Activated CD4-positive, CD25-positive, alpha-beta regulatory T cell (primary cell): ENCODE measurements at places on chromosomes 16 and 17.

DNA sequence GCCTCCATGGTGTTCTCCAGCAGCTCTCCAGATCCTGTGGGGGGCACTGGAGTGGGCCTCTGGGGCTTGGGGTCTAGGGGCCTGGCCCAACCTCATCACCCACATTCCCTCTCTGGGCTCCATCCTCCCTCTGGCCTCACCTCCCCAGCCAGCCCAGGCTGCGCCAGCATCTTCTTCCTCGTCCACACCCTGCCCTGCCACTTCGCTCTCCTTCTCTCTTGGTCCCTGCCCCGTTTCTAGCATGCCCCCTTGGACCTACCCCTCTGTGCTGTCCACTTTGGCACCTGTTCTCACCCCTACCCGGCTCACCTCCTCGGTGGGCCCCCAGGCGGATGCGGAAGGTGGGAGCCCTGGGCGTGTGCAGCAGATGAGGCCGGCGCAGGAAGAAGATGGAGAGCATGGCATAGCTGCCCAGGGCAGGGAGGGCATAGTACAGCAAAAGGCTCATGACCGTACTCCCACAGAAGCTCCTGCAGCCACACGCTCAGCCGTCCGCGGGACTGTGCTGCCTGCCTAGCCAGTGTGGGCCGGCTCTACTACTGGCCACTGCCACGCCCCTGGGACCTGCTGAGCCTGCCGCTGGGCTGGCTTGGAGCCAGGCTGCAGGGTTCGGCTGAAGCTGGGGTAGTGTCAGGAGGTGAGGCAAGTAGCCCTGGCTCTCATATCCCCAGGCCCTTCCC is at the start of gene GDPD3:
TSS of gene GDPD3 (minus strand) at position 507 of the 680 bp plus-strand sequence. CDS start at position 448, 59 bp downstream.
- DNase-seq, result no peak

DNA sequence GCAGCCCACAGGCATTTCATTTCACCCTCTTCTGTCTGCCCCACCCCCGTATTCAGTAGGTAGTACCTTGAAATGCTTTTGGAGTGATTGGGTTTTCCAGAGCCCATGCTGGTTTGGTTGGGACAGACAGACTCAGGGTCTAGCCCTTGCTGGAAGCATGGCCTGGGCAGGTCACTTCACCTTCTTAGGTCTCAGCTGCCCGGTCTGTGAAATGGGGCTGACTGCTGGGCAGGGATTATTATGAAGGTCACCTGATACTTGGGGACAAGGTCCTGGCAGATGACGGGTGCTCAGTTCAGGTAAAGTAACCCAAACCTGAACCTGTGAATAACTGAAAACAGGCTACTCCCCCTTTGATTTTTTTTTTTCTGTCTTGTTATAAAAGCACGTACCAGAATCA is 116.0 kb downstream of the CLEC16A start:
- DNase-seq, result no peak

DNA sequence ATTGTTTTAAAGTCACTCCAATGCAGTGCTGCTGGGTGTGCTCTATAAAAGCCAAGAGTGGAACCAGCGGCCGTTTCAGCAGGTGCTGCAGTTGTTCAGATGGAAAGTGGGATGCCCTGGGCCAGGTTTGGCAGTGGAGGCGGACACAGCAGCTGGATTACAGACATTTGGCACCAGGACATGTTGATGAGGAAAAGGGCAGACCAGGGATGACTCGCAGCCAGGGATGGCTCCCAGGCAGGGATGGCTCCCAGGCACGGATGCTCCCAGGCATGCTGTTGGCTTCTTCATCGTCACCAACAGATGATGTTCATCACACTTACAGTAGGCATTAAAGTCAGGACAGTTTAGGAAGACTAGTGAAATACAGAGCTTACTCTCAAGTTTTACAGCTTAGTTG is 10.0 kb downstream of the GAN start:
- DNase-seq, result no peak

GRCh38 chr16:12474047-12474446 is 329.6 kb downstream of the CPPED1 start:
- no peak for DNase-seq

GRCh38 chr17:77019893-77020379 is 120.8 kb upstream of the SEC14L1 start:
- no peak for DNase-seq

- DNase-seq, result no peak
Measured at GRCh38 chr16:87409781-87410180, 17.6 kb downstream of the MAP1LC3B start.

GRCh38 chr17:39793301-39793872 is 55.6 kb downstream of the GRB7 start:
- no peak for DNase-seq

GRCh38 chr16:10256784-10257641 is 74.8 kb upstream of the GRIN2A start:
- peak; percentile 9 for DNase-seq

GRCh38 chr16:11134722-11135463 is 121.1 kb downstream of the SOCS1 start:
- DNase-seq, result no peak

DNA sequence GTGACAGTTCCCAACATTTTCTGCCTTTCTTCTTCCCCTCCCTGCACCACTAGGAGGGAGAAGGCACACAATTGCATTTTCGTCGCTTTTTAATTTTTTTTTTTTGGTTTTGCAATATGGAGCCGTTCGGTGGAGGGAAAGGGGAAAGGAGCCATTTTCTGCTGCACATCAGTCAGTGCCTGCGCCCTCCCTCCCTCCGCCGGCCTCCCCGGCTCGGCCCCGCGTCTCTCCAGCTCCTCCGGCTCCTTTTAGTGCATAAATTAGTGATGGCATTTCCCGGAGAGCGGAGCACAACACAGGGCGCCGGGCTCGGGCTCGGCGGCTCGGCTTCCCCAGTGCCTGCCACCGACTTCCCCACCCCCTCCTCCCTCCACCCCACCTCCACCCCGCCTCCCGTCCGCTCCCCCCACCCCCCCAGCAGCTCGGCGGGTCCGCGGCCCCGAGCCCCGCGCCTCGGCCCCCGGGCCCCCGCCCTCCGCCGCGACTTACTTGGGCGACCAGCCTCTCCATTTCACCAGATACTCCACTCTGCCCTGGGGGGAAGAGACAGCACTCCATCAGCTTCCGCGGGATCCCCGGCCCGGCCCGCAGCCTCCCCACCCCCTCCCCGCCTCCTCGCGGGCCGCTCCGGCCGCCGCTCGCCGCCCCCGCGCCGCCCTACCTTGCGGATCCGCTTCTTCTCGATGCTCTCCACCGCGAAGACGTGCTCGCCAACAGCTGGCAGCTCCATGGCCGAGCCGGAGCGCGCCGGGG is 542 bp downstream of the CBX4 start:
- DNase-seq, result no peak

- DNase-seq, result no peak
Measured at GRCh38 chr17:15249487-15249886, 15.6 kb downstream of the PMP22 start.

DNA sequence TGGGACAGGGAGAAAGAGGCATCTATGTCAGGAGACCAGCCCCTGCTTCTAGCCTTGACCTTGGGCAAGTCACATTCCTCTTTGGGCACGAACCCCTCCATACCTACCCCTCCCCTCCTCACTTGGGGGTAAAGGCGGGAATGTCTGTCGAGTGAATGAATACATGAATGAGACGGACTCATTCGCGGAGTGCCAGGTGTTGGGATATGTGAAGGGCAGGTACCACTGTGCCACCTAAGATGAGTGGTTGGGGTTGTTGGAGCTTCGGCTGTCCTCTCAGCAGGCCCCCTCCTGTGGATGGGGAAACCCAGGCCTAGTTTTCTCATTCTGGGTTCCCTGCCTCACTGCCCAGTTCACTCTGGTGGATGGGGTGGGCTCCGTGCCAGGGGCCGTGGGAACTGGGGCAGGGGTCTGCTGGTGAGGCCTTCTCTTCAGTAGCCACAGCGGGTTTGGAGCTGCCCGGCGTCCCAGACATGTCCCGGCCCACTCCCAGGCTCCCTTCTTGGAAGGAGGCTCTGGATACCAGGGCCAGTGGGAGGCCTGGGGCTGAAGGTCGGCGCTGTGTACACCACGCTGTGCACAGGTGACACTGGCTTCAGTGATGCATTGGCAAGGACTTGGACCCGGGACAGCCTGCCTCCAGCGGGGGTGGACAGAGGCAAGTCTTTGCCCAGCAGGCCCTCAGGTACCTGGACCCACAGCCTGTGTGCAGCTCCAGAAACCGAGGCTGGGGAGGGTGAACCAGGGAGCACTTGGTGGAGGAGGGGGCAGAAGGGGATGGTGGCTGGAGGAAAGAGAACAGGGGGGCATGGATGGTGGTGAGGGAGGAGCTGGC is 5.6 kb downstream of the GLIS2 start:
- DNase-seq, result no peak

- no peak for DNase-seq
Measured at GRCh38 chr16:69315486-69316311, 4.5 kb downstream of the VPS4A start.
